GM06990 (cell line): ENCODE measurements at places on chromosomes 6 and 20.

DNA sequence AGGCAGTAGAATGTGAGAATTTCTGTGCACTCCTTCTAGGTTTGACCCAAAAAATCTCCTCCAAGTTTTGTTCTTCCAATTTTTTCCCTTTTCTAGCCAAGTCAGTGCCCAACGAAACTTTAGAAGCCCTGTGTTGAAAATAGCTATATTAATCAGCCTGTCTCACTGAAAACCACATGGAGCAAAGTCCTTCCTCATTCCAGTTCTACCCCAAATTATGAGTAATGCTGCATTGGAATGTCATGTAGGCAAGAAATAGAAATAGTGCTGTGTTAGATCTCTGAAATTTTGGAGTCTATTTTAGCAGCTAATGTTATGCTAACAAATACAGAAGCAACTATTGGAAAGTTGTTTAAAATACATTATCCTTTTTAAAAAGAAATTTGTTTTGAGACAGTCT lies 725.5 kb downstream of the TBC1D32 start:
- no peak for DNase-seq

DNA sequence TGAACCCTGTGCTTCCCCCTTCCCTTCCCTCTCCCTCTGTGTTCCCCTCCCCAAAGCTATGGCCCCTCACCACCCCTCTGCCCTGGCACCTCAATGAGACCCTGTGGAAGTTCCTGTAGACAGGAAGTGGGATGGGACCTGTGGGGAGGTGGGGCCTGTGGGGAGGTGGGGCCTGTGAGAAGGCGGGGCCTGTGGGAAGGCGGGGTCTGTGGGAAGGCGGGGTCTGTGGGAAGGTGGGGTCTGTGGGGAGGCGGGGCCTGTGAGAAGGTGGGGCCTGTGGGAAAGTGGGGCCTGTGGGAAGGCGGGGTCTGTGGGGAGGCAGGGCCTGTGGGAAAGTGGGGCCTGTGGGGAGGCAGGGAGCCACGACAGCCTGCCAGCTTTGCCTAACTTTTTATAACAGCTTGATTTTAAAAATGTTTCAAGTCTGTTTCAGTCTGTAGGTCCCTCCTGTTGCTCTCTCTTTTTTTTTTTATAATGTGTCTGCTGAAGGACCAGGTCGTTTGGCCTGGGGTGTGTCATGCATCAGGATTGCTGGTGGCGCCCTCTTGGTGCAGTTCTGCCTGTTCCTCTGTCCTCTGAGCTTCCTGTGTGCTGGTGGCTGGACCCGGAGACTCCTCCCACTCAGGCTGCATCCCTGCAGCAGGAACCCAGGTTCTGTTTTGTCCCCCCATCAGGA lies 70.5 kb upstream of the SLCO4A1 start:
- DNase-seq = peak; percentile 53

- no peak for DNase-seq
Observed at GRCh38 chr6:108781419-108782100, 66.7 kb upstream of the ARMC2 start.

GRCh38 chr20:16166737-16167136 lies 406.5 kb downstream of the KIF16B start:
- no peak for DNase-seq

DNA sequence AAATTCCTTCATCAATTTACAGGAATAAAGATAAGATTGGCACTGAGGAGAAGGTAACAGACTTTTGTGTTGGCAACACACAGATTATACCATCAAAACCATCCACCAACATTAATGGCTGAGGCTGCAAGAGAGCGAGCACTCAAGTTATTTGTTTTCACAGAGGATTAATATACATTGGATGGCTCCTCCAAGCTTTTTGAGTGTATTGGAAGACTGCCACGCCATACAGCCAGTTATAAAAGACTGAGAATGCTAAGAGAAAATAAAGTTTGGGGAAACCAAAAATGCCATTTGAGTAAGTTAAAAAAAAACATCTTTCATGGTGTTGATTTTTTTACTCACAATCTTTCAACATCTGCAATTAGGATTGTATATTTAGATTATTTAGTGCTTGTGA lies 973.8 kb upstream of the SLC35B3 start:
- DNase-seq = no peak
